ENCODE measurements at places on chromosomes 1 and 21. TPM values are rescaled to one million over a fixed set of nuclear protein-coding genes. Genes with fewer than 3 reads are reported as not detected.

The INSRR gene
- total RNA-seq, result 0.07 TPM

DNA sequence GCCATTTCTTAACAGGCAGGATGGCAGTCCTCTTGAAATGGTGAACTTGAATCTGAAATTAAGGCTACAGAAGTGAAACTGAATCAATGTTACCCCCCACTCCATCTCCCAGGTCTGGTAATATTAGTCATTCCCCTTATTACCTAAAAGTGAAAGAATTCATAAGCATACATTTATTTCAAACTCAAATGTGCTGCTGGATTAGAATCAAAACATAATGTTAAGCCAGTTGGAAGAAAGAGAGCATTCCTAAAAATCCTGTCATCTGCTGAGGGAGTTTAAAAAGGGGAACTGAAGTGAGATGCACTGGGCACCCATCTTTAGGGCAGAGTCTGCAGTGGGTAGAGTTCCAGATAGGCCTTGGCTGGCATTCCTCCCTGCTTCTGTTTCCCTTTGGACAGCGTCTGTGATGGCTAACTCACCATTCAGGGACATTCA, 17.4 kb downstream of the KIAA0319L start:
- DNase-seq, result peak; percentile 45

DNA sequence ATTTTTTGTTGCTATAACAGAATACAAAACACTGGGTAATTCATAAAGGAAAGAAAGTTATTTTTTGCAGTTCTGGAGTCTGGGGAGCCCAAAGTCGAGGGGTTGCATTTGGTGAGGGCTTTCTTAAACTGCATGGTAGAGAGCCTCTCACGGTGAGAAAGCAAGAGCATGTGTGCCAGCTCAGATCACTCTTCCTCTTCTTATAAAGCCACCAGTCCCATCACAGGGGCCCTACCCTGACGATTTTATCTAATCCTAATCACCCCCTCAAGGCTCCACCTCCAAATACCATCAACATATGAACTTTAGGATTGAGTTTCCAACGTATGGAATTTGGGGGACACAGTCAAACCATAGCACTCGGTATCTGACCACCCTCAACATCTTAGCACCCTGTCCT, 1.0 kb upstream of the STRIP1 start:
- no peak for DNase-seq

The PLA2G2F gene
- total RNA-seq, result not detected

DNA sequence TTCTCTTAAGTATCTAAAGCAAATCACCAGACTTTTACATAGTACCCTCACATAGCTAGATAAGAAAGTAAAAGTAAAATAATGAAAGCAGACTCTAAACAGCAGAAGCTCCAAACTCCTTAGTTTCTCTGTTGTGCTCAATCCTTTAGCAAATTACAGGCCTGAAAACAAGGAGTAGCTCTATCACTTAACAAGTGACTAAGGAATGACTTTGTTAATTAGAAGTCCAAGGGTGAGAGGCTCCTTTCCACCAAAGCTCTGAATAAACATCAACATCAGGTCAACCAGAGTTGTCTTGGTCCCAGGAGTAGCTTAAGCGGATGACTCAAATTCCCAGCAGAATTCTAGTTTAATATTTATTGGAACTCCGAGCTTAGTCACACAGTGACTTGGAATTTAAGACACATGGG, 5.9 kb downstream of the NRIP1 start:
- no peak for DNase-seq

DNA sequence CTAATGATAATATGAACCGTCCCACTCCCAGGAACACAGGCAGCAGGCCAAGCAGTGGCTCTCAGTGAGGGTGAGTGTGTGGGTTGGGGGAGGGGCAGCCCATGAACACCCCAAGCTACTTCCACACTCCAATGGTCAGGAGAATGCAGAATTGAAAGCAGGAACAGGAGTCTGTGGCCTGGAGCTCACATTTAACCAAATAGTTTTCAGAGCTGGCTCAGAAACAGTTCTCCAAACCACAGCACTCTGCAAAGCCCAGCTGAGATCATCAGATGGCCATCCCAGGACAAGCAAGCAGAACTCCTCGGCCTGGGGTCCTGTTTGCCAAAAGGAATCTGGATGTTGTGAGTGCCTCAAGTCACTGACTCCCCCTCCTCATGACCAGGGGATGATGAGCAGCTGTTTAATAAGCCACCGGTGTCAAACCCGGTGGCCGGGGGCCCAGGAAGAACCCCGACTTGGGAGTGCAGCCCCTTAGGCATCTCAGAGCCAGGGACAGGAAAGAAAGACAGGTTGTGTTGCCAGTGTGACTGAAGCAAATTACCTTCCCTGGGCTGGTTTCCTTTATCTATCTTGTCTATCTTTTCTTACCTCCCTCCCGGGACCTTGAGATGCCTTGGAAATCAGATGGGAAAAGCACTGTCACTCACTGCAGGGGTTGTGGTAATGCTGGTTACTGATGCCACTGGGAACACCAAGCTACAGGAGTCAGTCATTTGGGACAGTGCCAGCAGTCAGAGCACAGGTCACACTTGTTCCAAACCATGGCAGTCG, 20.4 kb downstream of the DEGS1 start:
- DNase-seq, result no peak

The SPATA45 gene
- total RNA-seq, result not detected

GRCh38 chr1:172286629-172287076, 133.8 kb upstream of the C1orf105 start:
- no peak for DNase-seq

The CRB1 gene
- total RNA-seq, result not detected

GRCh38 chr1:230878591-230878990, 10.3 kb upstream of the C1orf198 start:
- no peak for DNase-seq

GRCh38 chr1:227735539-227736285, 477 bp downstream of the SNAP47 start:
- no peak for DNase-seq

The LCE2C gene
- total RNA-seq, result not detected

DNA sequence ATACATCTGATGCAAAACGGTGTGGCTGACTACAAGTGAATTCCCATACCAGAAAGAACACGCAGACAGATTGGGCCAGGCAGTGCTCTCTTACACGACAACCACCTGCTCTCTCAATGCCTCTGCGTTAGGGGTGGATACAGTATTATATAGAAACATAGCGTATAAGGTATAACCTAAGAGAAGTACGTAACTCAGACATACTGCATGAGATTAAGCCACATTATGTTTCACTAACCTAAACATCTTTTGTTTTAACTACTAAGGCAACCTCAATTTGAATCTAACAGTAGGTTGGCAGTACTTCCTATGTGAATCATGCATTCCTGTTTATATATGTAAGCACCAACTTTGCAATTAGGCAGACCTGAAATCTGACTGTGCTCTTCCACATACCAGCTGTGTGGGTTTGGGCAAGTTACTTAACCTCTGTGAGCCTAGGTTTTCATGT, 58.1 kb upstream of the COA6 start:
- DNase-seq, result no peak

GRCh38 chr1:210434223-210434622, 105.5 kb downstream of the HHAT start:
- no peak for DNase-seq

The AUNIP gene
- not detected for total RNA-seq

The ATP6V1G3 gene
- not detected for total RNA-seq

DNA sequence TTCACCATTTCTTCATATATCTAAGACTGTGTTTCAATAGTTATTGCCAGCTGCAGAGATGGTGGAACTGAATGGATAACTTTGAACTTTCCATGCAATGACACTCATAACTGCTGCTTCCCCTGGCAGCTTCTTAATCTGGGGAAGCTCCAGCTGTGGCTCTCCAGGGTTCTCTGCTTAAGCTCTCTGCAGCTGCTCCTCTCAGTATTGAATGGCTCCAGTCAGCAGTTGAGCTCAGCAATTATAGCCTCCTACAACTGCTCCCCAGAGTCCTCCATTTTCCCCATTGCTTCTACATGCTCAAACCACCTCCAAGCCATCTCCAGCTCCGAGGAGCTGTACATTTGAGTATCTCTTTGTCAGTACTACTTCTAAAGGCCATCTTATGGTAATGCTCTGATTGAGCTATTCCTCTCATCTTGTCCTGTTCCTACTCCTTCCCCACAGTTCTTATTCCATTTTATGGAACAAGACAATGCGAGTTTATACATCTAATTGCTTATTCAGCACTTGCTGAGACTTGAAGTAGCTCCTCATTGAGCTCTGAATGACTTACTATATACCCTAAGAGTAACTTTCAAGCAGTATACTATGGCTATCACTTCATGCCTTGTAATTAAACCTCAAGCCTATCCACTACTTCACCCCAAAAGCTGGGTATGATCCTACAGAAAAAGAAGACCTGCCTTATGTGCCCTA, 362.4 kb downstream of the NEGR1 start:
- DNase-seq, result no peak

The TDRD5 gene
- total RNA-seq, result not detected

DNA sequence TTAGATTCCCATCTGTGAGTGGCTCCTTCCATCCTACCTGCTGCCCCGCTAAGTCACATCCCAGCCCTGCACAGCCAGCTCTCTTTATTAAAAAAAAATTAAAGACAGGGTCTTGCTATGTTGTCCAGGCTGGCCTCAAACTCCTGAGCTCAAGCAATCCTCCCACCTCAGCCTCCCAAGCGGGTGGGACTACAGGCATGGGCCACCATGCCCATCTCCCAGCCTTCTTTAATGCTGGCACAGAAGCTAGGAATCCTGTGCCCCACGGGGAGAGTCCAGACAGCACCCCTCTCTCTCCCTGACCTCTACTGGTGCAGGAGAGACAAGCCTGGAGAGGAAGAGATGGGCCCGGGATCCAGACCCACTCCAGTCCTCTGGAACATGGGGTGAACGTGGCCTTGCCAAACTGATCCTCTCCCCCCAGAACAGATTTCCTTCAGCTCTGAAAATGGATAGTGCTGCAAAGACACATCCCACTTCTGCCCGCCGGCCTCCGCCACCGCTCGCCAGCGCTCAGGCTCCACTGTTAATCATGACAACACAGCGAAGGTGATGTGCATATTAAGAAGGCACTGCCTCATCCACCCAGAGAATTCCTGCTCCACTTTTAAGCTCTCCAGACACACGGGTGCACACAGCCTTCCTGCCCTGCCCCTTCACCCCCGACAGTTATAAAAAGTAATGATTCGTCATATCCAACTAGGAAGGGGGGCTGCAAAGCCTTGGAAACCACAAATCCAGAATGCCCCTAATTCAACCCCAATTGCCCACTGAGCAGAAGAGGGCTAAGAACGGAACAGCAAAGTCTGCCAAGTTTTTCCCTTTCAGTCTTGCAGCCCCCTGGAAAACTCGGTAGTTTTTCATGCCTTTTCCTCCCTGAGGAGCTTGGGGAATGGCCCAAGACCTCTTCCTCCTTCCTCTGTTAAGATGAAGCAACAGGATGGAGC, 68.1 kb downstream of the MRPL37 start:
- DNase-seq, result no peak

GRCh38 chr1:11781297-11781696, 19.3 kb downstream of the C1orf167 start:
- DNase-seq, result no peak

DNA sequence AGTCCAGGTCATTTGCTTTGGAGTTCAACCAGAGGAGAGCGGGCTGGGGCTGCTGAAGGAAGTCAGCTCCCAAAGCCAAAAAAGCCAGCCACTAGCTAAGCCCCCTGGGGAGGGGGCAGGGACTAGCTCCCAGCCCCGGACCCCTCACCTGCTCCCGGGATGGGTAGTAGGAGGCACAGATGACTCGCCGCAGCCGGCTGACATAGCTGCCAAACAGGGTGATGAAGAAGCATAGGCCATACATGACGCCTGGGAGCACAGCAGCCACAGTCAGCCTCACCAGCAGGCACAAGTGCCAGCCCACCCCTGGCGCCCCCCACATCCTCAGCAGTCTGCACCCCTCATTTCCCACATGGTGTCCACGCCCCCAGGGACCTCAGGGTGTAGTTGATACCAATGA, 7.4 kb downstream of the DCST2 start:
- DNase-seq, result no peak

DNA sequence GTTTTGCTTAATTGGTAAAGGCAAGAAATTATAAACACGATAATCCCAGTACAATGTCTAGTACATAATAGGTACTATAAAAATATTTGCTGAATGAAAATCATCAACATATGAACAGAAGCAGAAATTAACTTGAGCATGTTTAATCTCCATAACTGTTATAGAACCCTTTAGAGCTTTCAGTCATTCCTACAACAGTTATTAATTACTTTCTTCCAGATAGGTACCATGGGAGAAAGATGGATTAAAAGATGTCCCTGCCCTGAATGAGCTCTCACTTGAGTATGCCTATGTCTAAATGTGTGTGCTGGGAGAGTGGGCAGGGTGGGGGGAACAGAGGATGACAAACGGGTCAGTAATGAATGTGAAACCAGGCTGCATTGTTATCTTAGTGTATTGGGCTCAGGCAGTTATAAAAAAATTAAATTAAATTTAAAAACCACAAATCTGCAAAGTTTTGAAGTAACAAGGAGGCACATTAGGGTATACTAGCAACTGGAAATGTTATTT, 2.4 kb downstream of the EPS15 start:
- DNase-seq, result no peak

DNA sequence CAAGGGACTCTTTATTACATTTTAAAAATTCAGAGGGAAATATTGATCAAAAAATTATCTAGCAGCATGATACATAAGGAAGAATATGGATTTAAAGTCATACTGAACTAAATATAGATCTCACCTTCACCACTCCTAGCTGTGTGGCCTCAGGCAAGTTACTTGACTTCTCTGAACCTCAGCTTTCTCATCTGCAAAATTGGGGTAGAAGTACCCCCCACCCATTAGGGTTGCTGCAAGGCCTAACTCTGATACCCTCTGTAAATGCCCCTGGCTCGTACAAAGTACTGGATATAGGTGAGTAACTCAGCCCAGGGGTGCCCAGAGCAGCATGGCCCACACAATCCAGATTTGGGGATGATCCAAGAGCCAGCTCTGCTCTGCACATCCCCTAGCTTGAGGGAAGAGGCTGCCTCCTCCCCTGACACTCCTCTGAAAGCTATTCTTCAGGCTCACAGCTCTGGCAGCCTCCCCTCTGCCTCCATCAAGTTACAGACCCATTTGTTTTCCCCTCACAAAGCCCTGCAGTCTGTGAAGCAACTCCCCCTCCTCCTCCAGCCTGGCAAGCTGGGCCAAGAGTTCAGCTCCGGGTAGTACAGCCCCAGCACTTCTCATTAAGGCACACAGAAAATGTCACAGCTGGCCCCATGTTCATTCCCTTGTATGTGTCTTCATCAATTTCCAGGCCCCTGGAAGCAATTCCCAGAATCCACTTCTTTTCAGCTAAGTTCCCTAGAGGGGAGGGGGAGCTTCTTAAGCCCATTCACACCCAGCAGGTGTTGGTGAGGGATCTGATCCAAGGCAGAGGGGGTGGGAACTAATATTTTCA, 143.7 kb downstream of the PLPP3 start:
- no peak for DNase-seq

DNA sequence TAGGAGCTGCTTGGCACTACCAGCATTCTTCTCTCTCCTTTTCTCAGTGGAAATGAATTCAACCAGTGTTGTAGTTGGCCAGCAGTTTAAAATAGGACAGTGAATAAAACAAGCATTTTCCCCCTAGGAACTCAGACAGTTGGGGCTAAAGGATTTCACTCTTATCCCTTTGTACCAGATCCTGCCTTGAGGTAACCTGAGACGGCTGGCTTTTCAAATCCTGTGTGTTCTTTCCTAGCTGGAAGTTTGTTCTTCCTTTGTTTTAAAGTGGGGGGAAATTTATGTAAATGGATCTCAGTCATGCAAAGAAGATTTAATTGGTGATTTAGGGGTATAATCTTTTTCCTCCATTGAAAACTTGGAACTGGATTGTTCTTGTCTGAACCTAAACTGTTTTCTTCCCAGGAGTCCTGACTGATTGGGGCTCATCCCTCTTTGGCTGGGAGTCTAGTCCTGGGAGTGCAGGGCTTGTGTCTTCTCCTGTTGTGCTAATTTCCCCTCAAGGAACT, 23.3 kb downstream of the ZP4 start:
- no peak for DNase-seq

Measured in CD4-positive, CD25-positive, alpha-beta regulatory T cell (primary cell).